Putamen (tissue), 1 donor: ENCODE measurements at places on chromosomes 6 and 20.

- no peak for DNase-seq
Observed at GRCh38 chr6:36187446-36187845, 9.1 kb upstream of the BRPF3 start.

- DNase-seq = no peak
Observed at GRCh38 chr6:16503970-16504415, 257.3 kb downstream of the ATXN1 start.

GRCh38 chr6:21132446-21132845 lies 461.1 kb upstream of the SOX4 start:
- DNase-seq = no peak

DNA sequence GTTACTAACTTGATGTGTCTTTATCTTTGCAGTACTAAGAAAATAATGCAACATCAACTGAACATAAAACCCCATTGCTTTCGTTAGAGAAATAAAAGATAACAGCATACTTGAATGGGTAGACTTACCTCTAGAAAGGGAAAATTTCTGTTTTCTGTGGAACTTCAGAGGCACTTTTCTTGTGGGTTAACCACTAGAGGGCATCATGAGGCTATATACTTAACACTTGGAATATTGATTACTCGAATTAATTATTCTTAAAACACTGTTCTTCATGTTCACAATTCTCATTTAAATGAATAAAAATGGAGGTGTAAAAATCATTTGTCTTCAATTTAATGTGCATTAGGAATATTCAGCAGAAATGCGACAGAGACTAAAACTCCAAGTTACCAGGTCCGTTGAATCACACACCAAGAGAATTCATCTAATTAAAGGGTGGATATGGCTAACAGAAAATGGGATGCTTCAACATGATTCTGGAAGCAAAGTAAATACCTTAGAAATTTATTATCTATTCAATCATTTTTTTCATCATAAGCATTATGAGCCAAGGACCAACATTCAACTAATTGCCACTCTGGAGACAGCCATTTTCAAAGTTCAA lies 330.8 kb upstream of the PREP start:
- no peak for DNase-seq

GRCh38 chr6:89146718-89147700 lies 1.2 kb downstream of the PM20D2 start:
- peak; percentile 9 for DNase-seq

- no peak for DNase-seq
Observed at GRCh38 chr6:19753826-19754225, 83.3 kb upstream of the ID4 start.

GRCh38 chr6:150962436-150962835 lies 96.9 kb downstream of the MTHFD1L start:
- no peak for DNase-seq
